Small intestine (tissue), 16 donors: ENCODE measurements at places on chromosomes 3 and 15. TPM values are rescaled to one million over a fixed set of nuclear protein-coding genes. Genes with fewer than 3 reads are reported as not detected.

Gene ERC2
- not detected for polyA plus RNA-seq

Gene HRH1
- polyA plus RNA-seq: 1.3 TPM

Gene CERS3
- polyA plus RNA-seq: not detected

Gene TMEM44
- polyA plus RNA-seq: 3.6 TPM

Gene MYRIP
- 0.89 TPM for polyA plus RNA-seq

Gene SYNM
- 18.1 TPM for polyA plus RNA-seq

Gene NAALADL2
- polyA plus RNA-seq: 7.8 TPM
